ENCODE measurements at places on chromosomes 3 and 15. TPM values are rescaled to one million over a fixed set of nuclear protein-coding genes. Genes with fewer than 3 reads are reported as not detected.

Gene EPHA3
- 0.21 TPM for total RNA-seq

Gene KIF15
- total RNA-seq: 26.2 TPM

Gene GOLGA6D
- total RNA-seq: 2.1 TPM

Gene GRK7
- total RNA-seq: not detected

Gene ZBTB47
- total RNA-seq: 2.8 TPM

Gene RBPMS2
- 36.9 TPM for total RNA-seq

Gene DPP8
- total RNA-seq: 21.7 TPM

Gene NR1I2
- 4.4 TPM for total RNA-seq

Gene KCNMB3
- total RNA-seq: 1.3 TPM

Gene RPUSD2
- 25.5 TPM for total RNA-seq

Gene EXOSC7
- total RNA-seq: 84.8 TPM

Gene DIPK2A
- 38.5 TPM for total RNA-seq

Gene TGM5
- total RNA-seq: not detected
